ENCODE measurements at places on chromosomes 4 and X.
A peak's percentile ranks its signal among the peaks of the same experiment; 100 is the strongest.

DNA sequence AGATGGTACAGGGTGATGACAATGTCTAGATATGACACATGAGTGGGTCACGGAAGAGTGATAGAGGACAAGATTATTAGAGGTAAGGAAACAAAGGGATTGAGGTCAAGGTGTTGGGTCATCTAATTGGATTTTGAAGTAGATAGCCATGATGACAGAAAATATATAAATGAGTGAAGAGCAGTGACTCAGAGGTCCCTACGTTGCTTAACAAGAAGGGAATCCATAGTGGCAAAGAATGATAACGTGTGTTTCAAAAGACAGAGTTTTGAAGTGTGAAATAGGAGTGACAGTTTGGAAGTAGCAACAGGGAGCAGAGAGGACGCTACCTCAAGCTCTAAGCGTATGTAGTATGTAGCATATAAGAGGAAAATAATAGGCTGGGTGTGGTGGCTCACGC lies 22.2 kb upstream of the CAMK2D start:
- no peak for DNase-seq

GRCh38 chrX:106954041-106954440 lies 33.8 kb downstream of the CLDN2 start:
- no peak for DNase-seq

DNA sequence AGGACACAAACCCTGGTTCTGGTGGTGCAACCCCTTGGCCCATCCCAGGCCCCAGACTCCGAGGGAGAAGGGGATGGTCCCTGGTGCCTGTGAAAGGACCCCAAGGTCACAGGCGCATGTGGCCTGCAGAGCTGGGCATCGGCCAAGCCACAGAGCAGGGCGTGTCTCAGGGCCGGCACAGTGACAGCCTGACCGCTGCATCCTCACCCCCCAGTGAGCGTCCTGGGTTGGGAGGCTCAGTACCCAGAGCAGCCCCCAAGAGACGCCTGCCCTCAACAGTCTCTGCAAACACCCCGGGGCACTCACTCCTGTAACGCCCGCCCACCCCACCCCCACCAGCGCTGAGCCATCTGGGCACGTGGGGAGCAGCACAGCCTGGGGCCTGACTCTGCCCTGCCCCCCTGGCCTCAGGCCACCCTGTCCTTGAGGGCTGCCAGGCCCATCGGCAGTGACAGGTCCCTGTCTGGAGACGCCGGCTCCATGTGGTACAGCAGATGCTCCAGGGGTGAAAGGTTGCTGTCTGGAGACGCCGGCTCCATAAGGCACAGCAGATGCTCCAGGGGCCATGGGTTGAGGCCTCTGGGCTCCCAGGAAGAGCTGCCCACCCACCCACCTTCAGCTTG lies 24.5 kb upstream of the CPLX1 start:
- DNase-seq: no peak

GRCh38 chr4:25861280-25861950 lies 1.4 kb downstream of the SEL1L3 start:
- DNase-seq: no peak

GRCh38 chrX:152844256-152844655 lies 13.4 kb downstream of the NSDHL start:
- no peak for DNase-seq

GRCh38 chrX:133742602-133743305 lies 242.6 kb downstream of the GPC3 start:
- DNase-seq: no peak

GRCh38 chrX:45619290-45619689 lies 418.6 kb upstream of the DIPK2B start:
- DNase-seq: no peak

DNA sequence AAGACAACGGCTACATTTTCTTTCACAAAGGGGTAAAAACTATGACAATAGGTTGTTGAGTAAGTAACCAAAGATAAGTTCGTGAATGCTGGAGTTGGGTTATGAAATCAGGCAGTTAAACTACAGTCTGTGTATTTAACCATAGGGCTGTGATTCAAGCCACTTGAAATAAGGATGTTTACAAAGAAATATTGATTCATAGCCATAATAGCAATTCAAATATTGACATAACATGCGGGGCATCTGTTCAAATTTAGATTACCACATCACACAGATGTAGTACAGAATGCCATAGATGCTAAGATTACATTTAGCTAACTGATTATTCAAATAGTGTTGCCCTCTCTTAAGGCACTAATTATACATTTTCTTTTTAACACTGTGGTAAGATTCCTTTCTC lies 364.1 kb downstream of the FSTL5 start:
- no peak for DNase-seq

DNA sequence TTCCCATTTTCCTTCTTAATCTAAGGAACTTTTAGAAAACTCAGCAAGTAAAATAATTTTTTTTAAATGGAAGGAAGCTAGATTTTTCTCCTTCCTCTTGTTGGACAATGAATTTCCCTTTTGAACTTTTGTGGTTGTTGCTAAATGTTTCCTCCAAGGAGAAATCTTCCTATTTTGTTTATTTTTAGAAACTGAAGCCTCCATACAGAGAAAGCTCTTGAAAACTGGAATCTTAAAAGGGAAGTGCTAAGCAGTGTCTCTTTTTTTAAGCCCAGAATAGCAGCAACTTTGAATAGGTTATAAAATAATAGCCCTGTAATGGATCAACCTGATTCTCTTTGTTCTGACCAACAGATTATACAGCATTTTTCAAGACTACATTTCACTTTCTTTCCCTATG lies 15.1 kb upstream of the DCLK2 start:
- DNase-seq: no peak

- no peak for DNase-seq
These were observed 37.4 kb downstream of the PAK3 start for GRCh38 chrX:111133389-111133788.

DNA sequence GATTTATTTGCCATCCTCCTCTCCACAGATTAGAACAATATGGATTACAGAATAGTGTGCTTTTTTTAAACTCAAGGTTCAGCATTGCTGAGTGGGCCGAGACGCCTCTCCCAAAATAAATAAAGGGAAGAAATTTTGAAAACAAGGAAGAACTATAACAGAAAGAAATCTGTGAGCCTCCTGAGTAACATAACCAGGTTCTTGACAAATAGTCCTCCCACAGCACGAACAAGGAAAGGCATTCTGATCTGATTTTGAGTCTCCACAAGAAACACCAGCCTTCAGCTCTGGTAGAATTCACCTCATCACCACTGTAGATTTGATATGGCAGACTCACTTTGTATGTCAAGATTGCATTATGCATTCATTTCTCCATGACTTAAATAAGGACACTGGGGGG lies 173.6 kb downstream of the HHIP start:
- DNase-seq: no peak

- no peak for DNase-seq
These were observed 74.2 kb downstream of the TMEM165 start for GRCh38 chr4:55469979-55470378.

DNA sequence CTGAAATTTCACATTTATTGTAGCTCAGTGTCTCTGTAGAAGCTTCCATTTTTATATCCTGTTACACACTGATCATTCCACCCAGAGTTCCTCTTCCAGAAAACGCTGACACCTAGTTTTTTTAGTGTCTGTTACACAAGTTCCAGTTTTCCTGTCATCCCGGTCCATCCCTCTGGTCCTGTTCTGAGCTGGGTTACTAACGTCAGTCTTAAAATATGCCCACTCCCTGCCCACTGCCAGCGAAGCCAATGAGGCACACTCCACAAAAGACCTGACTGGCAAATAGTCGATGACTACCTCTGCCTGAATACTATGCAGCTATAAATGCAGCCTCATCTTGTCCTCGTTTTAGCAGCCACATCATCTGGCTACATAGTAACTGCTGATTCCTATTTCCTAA lies 30.9 kb upstream of the DDX3X start:
- DNase-seq: no peak

GRCh38 chrX:153886915-153887314 lies 942 bp upstream of the L1CAM start:
- no peak for DNase-seq

- DNase-seq: no peak
These were observed 16.8 kb downstream of the PTTG2 start for GRCh38 chr4:37976991-37977470.

- DNase-seq: no peak
These were observed 1471.8 kb downstream of the PCDH7 start for GRCh38 chr4:32191961-32192360.

GRCh38 chrX:78199851-78200250 lies 60.4 kb upstream of the TAF9B start:
- no peak for DNase-seq

GRCh38 chr4:110753466-110753865 lies 130.6 kb upstream of the PITX2 start:
- DNase-seq: no peak

- no peak for DNase-seq
These were observed 4.6 kb downstream of the RASSF6 start for GRCh38 chr4:73615613-73616012.

- no peak for DNase-seq
These were observed 114.5 kb downstream of the LARP7 start for GRCh38 chr4:112751447-112751846.

- DNase-seq: peak; percentile 9
These were observed 93.9 kb upstream of the FRMPD3 start for GRCh38 chrX:107355533-107355932.

GRCh38 chrX:118595501-118596042 lies 100.0 kb downstream of the DOCK11 start:
- no peak for DNase-seq

- no peak for DNase-seq
These were observed 74.3 kb downstream of the SNX25 start for GRCh38 chr4:185283723-185284122.

DNA sequence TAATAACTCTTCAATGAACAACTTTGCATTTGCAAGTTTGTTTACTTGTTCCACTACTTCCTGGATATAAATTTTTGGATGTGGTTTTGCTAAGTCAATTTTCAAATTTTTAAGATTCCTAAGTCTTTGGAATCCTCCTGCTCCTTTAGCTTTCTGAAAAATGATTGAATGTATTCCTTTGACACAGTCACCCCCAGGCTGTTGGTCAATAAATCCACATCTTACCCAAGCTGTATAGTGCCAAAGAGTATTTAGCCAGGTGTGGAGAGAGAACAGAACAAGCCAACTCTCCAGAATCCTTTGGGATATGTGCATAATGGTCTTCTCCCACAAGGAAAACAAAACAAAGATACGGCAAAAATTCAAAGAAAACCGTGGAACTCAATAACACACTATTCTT lies 56.9 kb upstream of the INTU start:
- DNase-seq: no peak

- no peak for DNase-seq
These were observed 7.9 kb downstream of the TET2 start for GRCh38 chr4:105154576-105154975.

DNA sequence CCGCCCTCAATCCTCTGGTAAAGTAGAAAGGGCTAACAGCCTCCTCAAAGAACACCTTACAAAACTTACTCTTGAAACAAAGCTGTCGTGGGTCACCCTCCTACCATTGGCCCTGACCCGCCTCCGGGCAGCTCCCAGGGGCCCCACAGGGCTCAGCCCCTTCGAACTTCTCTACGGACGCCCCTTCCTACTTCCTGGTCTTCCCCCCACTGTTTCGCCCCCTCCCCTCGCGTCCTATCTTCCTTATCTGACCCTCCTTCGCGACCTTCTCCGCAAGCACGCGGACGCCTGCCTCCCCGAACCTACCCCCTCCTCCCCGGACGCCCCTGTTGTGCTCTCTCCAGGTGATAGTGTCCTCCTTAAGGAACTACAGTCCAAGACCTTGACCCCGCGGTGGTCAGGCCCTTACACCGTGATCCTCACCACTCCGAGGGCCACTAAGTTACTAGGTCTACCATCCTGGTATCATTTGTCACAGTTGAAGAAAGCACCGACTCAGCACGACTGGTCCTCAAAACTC lies 963.1 kb downstream of the RPA4 start:
- DNase-seq: no peak

- DNase-seq: peak; percentile 7
These were observed 48.4 kb downstream of the MAGEB17 start for GRCh38 chrX:16215660-16216059.

DNA sequence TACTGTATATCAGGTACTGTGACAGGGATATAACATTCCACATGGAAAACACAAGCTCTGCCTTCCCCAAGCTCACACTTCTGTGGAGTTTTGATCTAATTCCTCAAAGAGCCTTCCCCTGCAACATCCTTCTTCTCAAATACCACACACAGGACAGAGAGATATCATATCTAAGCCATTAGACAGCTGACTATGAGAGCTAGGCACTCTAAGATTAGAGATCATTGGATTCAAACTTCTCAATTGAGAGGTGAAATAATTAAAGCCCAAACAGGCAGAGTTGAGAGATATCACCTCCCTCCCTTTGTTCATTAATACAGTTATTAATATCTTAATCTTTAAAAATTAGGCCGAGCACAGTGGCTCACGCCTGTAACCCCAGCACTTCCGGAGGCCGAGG lies 25.0 kb downstream of the TEC start:
- no peak for DNase-seq

- no peak for DNase-seq
These were observed 10.1 kb downstream of the FGFRL1 start for GRCh38 chr4:1021386-1022050.

DNA sequence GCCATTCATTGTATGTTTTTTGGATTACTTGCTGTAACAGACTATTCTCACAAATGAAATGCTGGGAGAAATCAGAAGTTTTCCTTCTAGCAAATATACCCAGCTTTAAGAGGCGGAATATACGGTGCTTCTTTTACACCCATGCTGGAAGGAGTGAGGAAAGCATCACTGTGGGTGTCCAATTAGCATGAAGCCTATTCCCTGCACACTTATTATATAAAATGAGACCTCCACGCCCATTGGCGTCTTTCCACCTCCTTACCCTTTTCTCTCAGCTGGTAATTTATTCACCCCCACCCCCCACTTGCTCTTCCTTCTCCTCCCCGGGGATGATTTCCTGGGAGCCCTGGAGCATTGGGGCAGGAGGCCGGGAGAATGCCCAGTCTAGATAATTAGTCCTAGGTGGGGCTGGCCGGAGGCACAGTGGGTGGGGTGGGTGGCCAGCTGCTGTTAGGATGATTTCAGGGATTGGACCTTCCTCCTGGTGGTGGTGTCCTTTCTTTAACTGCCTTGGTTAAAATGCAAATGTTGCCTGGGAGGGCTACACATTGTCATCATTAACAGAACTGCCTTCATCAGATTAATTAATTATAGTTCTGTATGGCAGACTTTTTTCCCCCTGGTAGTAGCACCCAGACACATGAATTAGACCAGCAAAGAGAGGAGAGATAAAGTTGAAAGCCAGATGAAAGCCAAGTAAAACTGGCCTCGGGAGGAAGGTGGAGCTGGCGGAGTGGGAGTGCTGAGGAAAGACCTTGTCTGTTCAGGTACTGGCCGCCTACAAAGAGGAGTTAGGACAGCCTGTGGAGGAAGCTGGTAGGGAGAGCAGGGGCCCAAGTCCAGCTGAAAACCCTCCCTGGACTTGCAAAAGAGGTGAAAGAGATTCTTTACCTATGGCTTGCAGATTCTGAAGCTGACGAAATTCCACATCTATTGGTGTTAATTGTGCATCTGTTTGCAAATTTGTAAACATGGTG lies 11.4 kb downstream of the SHROOM2 start:
- no peak for DNase-seq

DNA sequence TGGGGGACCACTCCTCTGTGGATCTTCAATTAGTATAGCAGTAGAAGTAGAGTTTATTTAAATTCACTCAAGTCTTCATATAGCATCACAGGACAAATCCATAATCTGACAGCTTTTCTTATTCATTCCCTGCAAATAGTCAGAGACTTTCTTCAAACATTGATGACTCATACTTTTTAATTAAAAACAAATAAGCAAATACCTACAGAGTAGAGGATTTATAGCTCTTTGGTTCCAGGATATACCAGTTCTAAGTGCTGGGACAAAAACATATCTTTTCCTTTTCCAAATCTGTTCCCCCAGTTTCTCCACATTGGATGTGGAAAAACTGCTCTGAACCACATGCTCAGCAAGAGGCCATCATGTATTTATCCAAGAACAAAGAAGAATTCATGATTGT lies 24.1 kb downstream of the EMCN start:
- no peak for DNase-seq
